ENCODE measurements at places on chromosomes 6 and 20.

DNA sequence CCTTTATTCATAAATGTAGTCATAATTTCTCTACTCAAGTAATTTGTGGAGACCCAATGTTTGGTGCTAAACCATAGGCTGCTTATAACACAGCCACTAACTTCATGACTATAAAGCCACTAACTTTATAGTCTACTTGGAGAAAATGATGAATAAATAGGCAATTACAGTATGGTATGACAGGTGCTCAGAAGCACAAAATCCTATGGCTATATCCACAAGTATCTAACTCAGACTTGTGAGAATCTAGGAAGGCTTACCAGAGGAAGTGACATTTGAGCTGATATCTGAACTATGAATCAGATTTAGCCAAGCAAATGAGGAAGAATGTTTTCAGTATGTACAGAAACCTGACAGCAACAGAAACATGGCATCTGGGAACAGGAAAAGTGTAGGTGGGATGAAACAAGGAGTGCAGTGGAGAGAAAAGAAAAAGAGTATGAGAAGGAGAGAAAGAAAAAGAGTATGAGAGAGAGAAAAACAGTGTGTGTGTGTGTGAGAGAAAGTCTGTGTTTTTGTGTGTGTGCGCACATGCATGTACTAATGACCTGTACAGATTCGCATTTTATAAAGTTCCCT is 59.9 kb downstream of the REV3L start:
- DNase-seq = no peak

- DNase-seq = no peak
Measured at GRCh38 chr6:87333591-87334181, 4.6 kb upstream of the GJB7 start.

GRCh38 chr6:164346631-164347030 is 932.1 kb downstream of the QKI start:
- no peak for DNase-seq

GRCh38 chr6:168029459-168030217 is 32.2 kb downstream of the KIF25 start:
- no peak for DNase-seq

- DNase-seq = no peak
Measured at GRCh38 chr6:43096451-43097097, 20.5 kb downstream of the PTK7 start.

GRCh38 chr6:124989136-124989983 is 27.1 kb downstream of the RNF217 start:
- DNase-seq = no peak

- DNase-seq = no peak
Measured at GRCh38 chr20:51312480-51312783, 230.1 kb downstream of the NFATC2 start.

GRCh38 chr6:134768931-134769330 is 181.0 kb downstream of the ALDH8A1 start:
- DNase-seq = no peak

DNA sequence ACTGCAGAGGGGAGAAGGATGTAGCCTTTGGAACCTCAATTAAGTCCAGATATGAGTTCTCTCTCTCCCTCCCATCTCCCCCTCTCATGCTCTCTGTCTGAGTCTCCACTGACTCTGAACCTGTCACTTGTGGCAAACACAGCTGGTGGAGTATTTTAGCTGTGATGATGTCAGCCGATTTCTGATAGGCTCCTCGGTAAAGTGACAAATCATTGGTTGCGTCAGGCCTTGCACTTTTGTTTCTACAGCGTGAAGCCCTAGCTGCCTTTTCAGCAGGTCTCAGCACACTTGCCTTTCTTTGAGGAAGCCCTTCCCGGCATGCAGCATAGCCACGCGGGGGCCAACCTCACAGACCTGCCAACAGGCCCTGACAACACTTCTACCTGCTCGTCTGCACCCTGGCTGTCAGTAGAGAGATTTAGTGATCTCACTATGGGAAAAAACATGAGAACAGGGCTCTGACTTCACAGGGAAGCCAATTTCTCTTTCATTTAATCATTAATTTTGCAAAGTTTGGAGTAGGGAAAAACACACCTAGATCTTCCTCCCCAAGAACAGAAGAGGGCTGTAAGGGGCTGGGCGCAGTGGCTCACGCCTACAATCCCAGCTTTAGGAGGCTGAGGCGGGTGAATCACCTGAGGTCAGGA is 84.4 kb downstream of the GMPR start:
- peak; percentile 61 for DNase-seq

DNA sequence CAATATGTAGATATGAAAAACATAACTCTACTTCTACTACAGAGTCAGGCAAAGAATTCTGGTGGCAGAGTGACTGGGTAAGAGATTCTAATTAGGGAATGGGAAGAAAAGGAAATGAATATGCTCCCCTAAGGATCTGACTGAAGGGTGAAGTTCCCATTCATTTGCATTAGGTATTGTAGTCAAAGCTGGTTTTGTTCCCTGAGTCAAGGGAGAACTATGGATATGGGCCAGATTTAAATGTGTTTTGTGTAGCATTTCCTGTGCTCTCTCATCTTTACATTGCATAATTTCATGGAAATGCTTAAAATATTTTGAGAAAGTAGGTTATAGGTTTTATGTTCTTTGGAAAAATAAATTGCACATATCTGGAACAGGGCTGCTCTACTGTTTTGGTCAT is 299.7 kb downstream of the BTBD3 start:
- DNase-seq = no peak

DNA sequence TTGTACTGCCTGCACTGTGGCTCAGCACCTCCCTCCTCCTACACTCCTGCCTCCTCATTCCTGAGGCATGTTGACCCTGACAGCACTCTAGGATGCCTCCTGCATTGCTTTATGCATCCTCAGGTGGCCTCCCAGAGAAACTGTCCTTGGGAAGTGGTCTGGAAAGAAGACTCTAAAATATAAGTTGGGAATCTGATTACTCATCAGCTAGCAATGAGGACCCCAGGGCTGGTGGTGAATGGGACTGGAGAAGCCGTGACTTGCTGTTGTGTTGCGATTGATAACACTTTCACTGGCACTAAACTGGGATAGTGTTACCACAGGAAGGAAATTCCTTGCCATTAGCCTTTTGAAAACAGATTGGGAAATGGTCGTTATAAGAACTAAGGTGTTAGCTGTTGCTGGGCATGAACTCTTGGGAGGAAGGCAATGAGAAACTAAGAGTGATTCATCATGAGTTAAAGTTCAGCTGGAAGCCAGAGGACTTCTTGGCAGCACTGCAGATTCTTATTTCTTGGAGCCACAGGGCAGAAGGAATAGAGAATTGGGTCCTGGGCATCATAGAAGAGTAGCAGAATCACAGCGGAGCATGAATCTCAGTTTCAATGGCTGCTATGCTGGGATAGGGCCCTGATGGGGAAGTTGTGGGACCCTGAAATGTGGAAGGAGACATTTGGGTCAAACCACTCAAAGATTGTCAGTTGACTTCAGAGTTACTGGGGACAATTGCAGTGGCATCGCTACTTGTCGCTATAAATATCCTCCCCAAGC is 10.1 kb upstream of the SIRPD start:
- DNase-seq = no peak

DNA sequence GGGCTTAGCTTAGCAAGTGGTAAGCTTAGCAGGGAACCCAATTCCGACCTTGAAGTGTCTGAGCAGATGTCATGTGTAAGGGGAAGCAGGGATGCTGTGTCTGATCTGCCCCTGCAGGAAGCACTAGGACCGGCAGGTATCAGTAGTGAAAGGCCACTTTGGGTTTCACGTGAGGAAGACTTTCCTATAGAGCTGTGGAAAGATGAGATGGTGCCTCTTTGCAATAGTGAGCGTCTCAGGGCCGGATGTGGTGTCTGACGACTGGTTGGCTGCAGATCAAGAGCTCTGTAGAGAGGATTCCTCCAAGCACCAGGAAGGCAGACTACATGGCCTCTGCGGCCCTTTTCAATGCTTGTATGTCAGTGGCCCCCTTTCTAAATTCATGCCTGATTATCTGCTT is 98.3 kb downstream of the TIAM2 start:
- no peak for DNase-seq

DNA sequence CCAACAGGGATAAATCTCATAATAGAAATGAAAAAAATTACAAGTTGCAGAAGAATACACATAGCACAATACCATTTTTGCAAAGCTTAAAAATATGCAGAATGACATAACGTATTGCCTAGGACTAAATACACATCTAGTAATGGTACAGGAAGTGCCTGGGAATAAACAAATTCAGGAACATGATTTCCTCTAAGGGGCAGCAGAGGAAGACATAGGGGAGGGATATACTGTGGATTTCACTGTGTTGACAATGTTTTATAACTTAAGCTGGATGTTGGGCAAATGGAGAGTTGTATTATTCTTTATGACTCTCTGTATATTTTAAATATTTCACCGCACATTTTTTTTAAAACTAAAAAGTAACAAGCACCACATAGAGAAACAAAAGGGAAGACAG is 5.6 kb upstream of the GLO1 start:
- DNase-seq = no peak

GRCh38 chr6:71383476-71383875 is 94.9 kb downstream of the OGFRL1 start:
- DNase-seq = no peak

GRCh38 chr20:43669332-43669731 is 2.4 kb downstream of the MYBL2 start:
- no peak for DNase-seq

DNA sequence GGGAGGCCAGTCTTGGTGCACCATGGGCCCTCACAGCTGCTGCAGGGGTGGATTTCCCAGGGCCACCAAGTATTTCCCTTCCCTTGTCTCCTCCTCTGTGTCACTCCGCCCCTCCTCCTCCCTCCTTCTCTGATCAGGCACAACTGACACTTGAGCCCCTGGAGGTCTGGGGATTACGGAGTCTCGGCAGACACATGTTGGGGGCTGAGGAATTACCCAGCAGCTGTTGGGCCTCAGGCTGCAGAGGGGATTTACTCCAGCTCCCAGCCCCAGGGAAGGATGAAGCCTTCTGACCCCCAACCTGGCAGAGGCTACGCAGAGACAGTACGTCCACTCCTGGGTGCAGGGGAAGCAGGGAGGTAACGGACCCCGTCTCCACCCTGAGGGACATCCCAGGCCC is 420.5 kb upstream of the SULF2 start:
- DNase-seq = no peak

DNA sequence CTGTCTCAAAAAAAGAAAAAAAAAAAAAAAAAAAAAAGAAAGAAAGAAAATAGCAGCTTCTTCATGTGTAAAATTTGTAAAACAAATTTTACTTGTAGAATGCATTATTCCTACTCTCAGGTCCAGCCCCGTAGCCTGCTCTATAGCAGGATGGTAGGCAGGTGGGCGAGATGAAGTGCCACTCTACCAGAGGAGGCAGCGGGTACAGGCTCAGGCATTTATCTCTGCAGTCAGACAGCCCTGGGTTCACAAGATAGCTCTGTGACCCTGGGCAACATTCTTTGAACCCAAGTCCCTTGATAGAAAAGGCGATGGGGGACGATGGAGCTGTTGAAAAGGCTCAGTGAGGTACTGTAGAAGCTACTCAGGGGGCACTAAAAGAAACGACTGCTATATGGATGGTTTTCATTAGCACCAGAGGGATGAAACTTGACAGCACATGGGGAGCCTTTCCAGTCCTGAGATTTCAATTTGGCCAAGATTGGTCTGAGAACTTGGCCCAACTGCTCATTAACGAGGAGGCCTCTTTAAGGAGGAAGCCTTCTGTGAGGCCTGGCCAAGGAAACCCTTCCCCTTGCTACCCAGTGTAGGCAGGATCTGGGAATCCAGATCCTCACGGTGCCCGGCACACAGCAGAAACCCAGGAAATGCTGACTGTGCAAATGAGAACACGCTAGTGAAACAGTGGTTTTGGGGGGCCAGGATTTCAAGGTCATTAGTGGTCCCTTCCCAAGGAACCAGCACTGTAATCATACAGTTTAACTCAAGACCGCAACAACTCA is 63.1 kb downstream of the MYH7B start:
- DNase-seq = no peak

DNA sequence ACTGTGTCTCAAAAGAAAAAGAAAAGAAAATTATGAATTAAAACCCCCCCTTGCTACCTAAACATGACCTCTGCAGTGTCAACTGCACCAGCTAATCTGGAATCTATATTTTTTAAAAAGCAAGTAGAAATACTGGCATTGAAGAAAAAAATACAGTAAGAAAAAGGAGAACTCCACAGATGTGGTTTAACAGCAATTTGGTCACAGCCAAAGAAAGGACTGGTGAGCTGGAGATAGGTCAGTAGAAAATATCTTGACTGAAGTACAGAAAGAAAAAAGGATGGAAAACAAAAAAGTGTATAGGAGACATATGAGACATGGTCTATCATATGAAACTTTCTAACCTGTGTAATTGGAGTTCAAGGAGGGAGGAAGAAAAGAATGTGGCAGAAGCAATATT is 44.1 kb upstream of the ERVFRD-1 start:
- no peak for DNase-seq

GRCh38 chr6:122202576-122203137 is 196.8 kb upstream of the HSF2 start:
- no peak for DNase-seq

DNA sequence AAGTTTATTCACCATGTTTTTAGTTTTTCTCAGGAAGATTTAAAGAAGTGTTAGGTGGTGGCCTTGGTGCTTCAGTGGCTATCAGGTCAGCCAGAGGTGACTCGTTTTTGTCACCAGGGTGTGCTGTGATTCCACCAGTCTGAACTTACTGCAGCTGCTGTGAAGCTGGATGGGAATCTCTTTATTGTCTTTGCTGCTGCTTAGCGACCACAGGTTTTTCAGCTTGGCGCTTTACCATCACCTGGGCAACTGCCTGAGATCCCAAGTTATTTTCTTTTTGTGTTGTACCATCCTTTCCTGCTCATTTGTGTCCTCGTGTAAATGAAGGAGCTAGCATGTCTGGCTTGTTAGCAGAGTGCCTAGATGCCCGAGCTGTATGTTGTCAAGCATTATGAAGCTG is 146.9 kb downstream of the MACROD2 start:
- peak; percentile 66 for DNase-seq

DNA sequence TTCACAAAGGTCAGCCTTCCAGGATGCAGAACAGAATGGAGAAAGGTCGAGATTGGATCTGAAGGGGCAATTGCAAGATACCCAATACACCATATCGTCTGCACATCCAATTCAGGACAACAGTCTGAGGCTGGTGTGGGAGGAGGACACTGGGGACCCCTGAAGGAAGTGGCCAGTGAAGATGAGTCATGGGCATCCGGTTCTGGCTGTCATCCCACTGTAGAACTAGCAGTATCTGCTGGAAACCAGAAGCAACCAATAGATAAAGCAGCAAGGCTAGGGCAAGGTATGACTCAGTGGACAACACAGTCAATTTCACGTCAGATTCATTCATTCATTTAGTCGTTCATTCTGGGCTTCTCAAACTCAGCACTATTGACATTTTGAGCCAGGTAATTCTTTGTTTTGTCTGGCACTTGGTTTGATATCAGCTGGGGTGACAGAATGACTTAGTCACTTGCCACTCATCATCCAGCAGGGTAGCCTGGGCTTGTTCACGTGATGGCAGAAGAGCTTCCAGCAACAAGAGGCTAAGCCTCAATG is 30.3 kb upstream of the SHLD1 start:
- DNase-seq = no peak

DNA sequence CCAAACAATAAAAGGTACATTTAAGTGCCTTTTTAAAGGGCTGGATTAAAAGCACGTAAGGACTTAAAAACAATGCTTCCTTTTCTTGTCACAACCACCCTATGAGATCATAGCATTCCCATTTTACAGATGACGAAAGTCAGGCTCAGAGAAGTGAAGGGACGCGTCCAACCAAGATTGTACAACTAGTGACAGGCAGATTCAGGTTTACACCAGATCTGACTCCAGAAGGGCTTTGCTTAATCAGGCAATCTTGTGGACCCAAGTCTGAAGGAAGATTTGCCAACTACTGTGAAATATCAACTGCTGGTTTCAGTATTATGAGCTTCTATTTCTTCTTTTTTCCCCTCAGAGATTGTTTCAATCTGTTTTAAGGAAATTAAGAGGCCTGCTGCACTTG is 877 bp downstream of the ENPP4 start:
- no peak for DNase-seq

GRCh38 chr6:152594701-152595100 is 42.5 kb downstream of the SYNE1 start:
- DNase-seq = no peak
